Fibroblast of skin of back (primary cell): ENCODE measurements at places on chromosomes 11 and 22.
A peak's percentile ranks its signal among the peaks of the same experiment; 100 is the strongest.

- DNase-seq, result no peak
Measured at GRCh38 chr11:21480240-21480639, 712.6 kb upstream of the ANO5 start.

- DNase-seq, result no peak
Measured at GRCh38 chr11:10627291-10627690, 58.8 kb upstream of the LYVE1 start.

DNA sequence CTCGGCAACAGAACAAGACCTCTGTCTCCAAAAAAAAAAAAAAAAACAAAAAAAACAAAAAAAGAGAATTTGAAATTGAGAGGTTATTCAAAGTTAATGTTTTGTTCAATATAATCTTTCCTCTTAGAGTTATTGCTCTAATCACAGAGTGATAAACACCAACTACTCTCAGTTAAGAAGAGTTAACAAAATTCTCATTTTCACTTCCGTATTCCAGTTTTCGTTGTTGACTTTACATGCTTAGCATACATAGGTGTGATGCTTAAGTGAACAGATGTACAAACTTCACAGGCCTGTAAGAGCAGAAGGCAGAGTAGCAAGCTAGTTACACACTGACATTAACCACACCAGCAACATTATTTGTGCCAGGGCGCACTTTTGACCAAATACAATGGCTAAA lies 12.3 kb downstream of the EIF4ENIF1 start:
- DNase-seq, result no peak

- no peak for DNase-seq
Measured at GRCh38 chr22:28986366-28986765, 75.3 kb downstream of the C22orf31 start.

DNA sequence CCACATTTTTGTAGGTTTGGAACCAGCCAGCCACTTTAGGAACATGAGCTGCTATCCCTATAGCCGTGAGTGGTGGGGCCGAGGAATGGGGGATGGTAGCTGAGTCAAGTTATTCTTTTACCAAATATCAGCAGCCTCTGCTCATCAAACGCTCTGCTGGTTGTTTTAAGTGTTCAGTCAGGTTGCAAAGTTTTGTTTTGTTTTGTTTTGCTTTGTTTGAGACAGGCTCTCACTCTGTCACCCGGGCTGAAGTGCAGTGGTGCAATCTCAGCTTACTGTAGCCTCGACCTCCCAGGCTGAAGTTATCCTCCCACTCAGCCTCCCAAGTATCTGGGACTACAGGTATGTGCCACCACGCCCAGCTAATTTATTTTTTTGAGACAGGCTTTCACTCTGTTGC lies 14.4 kb downstream of the CABIN1 start:
- DNase-seq, result no peak

DNA sequence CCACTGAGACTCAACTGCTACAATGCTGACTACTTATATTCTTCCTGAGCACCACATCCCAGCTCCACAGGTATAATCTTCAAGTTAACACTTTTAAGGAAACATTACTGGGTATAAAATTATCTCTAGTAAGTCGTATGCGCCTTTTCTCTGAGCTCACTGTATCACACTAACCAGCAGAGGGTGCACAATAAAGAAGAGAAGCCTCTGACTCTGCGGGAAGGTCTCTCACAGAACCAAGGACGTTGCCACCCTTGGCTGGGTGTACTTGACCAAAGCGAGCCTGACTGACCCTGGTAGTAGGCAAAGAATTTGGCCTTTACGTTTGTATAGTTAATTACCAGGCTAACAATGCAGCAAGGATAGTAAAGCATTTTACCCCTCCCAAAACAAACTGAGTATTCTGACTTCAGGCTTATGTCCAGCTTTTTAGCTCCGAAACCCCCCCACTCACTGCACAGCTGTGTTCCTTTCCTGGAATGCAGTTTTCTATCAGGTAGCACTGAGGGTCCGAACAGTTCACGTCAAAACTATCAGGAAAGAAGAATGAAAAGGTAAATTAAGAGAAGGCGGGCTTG lies at the start of gene BTBD18:
Gene BTBD18 (minus strand): TSS at position 144 of the 578 bp plus-strand sequence. CDS start 631 bp downstream, outside the sequence.
- peak; percentile 59 for DNase-seq

DNA sequence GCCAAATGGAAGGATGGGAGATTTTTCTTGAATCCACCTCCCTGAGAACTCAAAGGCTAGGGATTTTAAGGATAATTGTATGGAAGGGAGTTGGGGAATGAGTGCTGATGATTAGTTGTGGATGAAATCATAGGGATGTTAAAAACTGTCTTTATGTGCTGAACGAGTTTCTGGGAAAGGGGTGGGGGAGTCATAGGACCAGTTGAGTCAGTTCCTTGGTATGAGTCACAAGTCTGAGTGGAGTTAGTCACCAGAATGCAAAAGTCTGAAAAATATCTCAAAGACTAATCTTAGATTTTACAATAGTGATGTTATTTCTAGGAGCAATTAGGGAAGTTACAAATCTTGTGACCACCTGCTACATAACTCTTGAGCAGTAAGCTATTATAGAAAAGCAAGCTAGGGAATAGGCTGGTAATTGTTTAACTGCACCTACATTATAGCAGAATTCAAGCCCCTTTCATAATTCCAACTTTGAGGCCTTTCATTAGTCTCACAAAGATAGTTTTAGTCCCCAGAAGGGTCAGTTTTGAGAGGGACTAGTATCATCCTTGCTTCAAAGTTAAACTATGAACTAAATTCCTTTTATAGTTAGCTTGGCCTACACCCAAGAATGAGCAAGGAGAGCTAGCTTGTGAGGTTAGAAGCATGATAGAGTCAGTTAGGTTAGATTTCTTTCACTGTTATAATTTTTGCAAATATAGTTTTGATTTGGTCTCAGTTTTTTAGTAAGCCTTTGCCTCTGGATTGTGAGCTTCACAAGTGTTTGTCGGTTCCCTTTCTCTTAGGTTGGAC lies 668.0 kb downstream of the ETS1 start:
- peak; percentile 92 for DNase-seq

GRCh38 chr22:36732609-36733008 lies 29.1 kb upstream of the CACNG2 start:
- no peak for DNase-seq

- DNase-seq, result no peak
Measured at GRCh38 chr11:118749429-118749828, 41.5 kb downstream of the DDX6 start.

DNA sequence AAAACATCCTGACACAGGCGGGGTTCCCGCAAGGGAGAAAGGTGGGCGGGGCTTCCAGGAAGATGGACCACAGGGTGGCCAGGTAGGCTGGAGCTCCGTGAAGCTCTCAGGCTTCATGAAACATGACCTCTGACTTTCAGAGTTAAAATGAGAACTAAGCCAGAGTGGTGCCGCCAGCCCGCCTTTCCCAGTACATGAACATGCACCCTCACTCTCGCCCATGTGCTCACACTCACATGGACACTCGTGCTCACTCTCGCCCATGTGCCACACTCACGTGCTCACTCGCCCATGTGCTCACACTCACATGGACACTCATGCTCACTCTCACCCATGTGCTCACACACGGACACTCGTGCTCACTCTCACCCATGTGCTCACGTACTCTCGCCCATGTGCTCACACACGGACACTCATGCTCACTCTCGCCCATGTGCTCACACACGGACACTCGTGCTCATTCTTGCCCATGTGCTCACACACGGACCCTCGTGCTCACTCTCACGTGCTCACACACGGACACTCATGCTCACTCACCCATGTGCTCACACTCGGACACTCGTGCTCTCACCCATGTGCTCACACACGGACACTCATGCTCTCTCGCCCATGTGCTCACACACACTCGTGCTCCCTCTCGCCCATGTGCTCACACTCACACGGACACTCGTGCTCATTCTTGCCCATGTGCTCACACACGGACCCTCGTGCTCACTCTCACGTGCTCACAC lies 10.0 kb downstream of the RNH1 start:
- no peak for DNase-seq

DNA sequence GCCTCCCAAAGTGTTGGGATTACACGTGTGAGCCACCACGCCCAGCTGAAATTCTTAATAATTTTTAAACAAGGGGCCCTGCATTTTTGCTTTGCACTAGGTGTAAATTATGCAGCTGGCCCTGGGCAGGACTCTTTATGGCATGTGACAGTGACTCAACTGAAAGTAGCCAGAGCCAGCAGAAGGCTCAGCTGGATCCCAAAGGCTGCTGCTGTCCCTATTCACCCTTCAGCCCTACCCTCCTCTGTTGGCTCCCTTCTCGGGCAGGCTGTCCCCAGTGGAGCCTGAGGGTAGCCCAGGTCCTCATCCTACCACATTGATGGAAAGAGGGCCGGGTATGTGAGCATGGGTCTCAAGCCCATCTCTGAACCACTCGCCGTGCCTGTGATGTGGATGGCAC lies 45.6 kb downstream of the CD82 start:
- DNase-seq, result no peak
